ENCODE measurements at places on chromosomes 1 and 21.

- peak; percentile 61 for DNase-seq
Observed at GRCh38 chr1:19582318-19582717, 61.8 kb upstream of the NBL1 start.

DNA sequence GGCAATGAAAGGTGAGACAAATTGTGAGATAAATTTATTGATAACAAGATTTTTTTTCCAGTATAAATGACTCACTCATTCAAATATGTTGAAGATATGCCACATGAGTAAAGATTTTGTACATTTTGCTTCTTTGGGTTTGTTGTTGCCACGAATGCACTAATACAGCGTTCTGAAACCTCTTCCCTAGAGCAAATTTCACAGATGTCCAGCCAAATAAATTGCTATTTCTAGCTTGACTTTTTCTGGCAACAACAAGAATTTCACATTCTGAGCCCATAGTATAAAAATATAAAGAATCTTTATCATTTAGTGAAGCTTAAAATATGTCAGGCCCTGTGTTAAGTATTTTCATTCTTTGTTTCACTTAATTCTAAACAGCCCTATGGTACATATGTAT is 114.5 kb upstream of the COL24A1 start:
- DNase-seq, result no peak

- peak; percentile 62 for DNase-seq
Observed at GRCh38 chr21:20971296-20971921, 26.8 kb upstream of the NCAM2 start.

DNA sequence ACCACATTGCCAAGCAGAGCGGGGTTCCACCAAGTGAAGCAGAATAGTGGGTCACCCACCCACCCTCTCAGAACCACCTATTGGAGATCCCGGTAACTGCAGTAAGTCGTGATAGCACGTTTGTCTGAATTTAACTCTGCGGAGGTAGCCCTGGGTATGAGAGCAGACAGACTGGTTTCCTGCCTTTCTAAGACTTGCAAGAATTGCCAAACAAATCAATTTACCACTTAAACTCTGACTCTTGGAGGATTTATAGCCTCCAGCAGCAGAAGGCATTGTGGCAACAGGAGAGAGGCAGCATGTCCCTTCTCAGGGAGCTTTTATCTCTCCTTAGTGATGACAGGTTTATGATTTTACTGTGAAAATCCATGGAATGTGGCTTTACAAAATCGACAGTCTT is 287.9 kb upstream of the FMN2 start:
- no peak for DNase-seq

GRCh38 chr1:170518965-170519364 is 13.0 kb upstream of the GORAB start:
- DNase-seq, result no peak

DNA sequence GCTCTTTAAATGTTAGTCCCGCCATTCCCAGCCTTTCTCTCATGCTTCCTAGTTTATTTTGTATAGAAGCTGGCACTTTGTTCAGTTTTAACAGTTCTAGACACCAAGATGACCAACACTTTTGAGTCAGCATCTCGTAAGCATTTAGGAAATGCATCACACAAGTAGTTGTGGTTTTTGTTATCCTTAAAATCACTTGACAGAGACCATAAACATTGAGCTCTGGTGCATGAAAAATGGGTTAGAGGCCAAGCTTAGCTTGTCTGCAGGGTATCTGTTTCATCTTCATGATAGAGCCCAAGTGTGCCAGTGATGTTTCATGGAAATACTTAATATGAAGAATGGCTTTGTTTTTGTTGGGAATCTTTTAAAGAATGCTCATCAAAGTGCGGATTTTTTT is 159.7 kb downstream of the DISP1 start:
- DNase-seq, result no peak

DNA sequence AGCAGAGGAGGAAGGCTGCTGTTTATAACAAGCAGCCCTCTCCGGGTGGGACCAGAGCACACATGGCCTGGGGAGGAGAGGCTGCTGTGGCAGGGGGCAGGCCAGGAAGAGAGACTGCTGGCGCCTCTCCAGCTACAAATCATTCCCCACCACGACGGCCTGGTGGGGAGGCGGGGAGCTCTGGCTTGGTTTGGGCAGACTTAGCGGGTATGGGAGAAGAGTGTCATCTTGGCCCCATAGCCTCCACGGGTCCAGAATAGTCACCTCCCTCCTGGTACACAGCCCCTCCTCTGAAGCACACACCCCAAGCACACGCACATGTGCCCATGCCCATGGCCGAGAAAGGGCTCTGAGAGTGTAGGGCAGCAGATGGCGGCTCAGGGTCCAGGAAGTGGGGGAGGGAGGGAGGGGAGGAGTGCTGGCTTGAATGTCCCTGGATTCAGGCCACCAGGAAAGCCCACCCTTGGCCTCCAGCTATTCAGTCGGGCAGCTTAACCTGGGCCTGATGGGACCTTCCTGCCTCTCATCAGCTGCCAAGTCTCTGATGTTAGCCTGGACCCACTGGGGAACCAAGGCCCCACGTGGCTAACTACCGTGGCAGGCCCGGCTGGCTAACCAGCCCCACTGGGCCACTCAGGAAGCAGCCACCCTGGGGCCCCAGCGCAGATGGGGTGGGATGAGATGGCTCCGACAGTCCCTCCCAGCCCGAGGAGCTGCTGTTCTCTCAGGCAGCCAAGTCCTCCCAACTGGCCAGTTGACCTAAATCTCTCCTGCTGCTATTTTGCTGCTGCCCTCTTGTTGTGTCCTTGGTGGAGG is 10.9 kb downstream of the LRP8 start:
- peak; percentile 56 for DNase-seq

GRCh38 chr1:103326595-103326994 is 198.9 kb upstream of the RNPC3 start:
- DNase-seq, result no peak

DNA sequence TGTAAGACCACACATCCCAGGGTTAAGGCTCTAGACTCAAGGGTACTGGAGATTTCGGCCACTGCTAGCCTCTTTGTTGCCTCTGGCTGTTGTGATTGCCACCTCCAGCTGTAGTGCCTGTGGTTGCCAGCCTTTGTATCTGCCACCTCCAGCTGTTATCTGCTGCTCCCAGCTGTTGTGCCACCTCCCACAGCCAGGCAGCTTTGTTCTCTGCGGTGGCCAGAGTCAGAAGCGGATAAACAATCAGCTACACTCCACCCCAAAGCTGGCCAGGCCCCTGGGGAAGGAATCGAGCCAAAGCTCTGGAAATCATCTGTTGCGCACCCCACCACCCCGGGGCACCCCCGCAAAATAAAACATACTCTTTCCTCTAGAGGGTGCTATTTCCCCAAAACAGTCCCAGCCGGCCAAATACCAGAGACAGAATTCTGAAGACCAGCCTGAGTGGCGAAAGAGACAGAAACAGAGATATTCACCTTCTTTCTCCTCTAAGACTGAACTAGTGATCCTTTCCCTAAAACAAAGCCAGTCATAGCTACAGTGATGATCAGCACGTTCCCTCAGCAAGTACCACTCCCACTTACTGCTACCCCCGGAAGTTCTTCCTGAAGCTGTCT is 14.8 kb upstream of the PIGM start:
- DNase-seq, result peak; percentile 79

DNA sequence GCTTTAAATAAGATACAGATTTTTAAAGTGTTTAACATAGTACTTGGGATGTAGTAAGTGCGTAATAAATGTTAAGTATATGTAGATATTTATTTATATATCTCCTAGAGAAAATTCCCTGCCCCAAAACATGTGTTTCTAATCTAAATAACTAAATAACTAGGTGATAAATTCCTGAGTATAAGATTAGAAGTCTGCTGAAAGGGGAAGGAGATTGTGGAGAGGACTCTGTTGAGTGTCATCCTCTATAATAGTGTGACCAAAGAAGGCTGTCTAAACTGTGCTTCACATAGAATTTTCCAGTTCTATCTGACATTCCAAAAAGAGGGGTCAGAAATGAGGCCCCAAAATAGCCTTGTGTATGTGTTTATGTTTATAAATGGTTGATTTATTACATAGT is 590.5 kb upstream of the ADAMTS5 start:
- DNase-seq, result no peak

GRCh38 chr21:42731264-42732032 is 78.0 kb downstream of the PDE9A start:
- DNase-seq, result no peak

GRCh38 chr21:45415188-45415942 is 10.4 kb downstream of the COL18A1 start:
- no peak for DNase-seq

GRCh38 chr1:167136191-167136614 is 42.3 kb downstream of the STYXL2 start:
- DNase-seq, result no peak

- no peak for DNase-seq
Observed at GRCh38 chr1:241357366-241358340, 648 bp upstream of the RGS7 start.

DNA sequence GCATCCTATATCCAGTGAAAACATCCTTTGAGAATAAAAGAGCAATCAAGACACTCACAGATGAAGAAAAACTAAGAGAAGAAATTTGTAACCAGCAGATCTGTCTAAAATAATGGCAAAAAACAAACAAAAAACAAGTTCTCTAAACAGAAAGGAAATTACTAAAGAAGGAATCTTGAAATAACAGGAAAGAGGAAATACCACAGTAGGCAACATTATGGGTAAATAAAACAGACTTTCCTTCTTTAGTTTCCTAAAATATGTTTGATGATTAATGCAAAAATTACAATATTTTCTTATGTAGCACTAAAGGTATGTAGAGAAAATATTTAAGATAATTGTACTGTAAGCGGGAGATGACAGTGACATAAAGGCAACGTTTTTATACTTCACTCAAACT is 23.5 kb downstream of the SLC19A1 start:
- DNase-seq, result no peak

GRCh38 chr1:204390751-204391466 is 20.7 kb downstream of the PPP1R15B start:
- no peak for DNase-seq

DNA sequence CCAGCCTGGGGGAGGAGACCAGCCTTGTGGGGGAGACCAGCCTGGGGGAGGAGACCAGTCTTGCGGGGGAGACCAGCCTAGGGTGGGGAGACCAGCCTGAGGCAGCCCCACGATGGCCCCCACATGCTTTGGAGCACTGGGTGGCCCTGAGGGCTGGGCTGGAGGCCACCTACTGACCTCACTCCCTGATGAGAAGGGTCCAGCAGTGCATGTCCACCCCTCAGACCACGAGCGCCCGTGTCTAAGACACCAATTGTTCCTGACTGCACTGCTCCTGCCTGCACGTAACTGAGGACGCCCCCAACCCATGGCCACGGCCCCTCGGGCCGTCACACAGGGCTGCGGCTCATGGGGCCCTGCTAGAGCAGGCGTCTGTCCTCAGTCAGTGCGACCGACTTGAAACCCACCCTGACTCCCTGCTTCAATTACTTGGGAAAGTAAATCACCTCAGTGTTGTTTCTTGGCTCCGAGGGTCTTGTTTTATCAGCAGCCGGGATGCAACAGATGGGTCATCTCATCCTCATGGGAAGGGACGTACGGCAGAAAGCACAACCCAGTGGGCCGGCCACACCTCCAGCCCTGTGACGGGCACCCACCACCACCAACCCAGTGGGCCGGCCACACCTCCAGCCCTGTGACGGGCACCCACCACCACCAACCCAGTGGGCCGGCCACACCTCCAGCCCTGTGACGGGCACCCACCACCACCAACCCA is at the start of gene SPATC1L:
Gene SPATC1L, minus strand, starts transcription at position 550 of the 715 bp plus-strand sequence. CDS start 1,643 bp downstream, outside the sequence.
- peak; percentile 85 for DNase-seq

GRCh38 chr1:105343317-105343716 is 1593.6 kb downstream of the AMY1C start:
- no peak for DNase-seq

DNA sequence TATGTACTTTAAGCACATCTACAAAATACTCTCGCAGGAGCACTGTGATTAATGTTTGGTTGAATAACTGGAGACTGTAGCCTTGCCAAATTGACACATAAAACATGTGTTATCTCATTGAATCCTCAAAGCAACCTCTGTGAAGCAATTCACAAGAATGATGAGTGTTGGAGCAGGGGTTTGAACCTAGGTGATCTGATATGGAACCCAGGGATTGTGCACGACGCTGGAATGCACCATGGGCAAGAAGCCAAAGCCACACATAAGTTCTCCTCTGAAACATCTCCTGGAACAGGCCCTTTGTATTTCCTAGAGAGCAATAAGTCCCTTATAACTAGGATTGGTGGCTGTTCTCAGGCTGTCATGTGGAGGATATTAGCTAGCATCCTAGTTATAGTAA is 124.6 kb upstream of the IVNS1ABP start:
- DNase-seq, result peak; percentile 41

GRCh38 chr1:6416295-6416656 is 3.4 kb downstream of the HES2 start:
- DNase-seq, result no peak

- no peak for DNase-seq
Observed at GRCh38 chr21:29238053-29238966, 60.4 kb upstream of the BACH1 start.

- DNase-seq, result no peak
Observed at GRCh38 chr1:240784776-240785175, 172.8 kb upstream of the GREM2 start.

GRCh38 chr1:204480515-204480914 is 14.1 kb downstream of the PIK3C2B start:
- DNase-seq, result no peak

- peak; percentile 75 for DNase-seq
Observed at GRCh38 chr1:43529206-43529731, 1.4 kb upstream of the PTPRF start.

- no peak for DNase-seq
Observed at GRCh38 chr1:206430031-206430983, 40.0 kb upstream of the IKBKE start.

DNA sequence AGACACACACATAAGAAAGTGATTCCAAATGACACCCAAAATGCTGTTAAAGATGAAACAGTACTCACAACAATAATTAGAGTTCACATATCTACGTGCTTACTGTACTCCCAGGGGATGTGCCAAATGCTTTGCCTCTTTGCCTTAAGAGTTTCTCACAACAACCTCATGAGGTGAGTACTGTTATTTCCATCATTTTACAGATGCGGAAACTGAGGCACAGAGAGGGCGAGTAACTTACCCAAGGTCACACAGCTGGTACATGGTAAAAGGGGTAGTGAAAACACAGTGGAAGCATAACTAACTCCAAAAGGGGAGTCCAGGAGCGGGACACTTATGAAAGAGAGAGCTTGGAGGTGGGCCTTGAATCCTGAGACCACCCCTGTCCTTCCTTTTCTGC is 171.8 kb downstream of the ACTL8 start:
- no peak for DNase-seq
